ENCODE measurements at places on chromosomes 4 and X.
A peak's percentile ranks its signal among the peaks of the same experiment; 100 is the strongest.

GRCh38 chrX:107827030-107827831 lies 1.6 kb downstream of the MID2 start:
- DNase-seq = no peak

- DNase-seq = no peak
Measured at GRCh38 chr4:56690393-56690792, 9.3 kb upstream of the HOPX start.

DNA sequence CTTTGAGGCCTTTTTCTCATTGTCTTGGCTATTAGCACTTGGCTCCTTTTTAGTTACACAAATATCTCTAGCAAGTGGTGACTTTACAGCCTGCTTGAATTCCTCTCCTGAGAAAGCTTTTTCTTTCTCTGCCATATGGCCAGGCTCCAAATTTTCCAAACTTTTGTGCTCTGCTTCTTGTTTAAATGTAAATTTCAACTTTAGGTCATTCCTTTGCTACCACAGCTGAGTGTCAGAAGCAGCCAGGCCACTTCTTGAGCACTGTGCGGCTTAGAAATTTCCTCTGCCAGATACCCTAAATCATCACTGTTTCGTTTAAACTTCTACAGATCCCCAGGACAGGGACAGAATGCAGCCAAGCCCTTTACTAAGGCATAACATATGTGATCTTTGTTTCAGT lies 222.4 kb downstream of the FBXO8 start:
- DNase-seq = no peak

DNA sequence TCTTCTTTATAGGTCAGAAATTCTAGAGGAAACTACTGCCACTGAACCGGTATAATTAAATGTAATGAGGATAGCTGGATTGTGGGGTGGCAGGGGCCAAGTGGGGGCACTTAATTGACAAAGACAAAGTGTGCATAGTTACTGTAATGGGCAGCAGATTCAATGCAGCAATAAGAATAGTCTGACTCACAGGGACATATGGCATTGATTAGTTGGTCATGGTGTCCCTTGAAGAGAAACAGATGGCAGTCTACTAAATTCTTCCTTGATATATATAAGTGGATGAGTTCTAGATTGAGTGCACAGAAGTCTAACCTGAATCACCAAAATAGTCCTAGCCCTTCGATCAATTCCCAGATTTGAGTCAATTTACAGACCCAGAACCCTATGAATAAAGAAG lies 31.6 kb downstream of the ETDC start:
- no peak for DNase-seq

DNA sequence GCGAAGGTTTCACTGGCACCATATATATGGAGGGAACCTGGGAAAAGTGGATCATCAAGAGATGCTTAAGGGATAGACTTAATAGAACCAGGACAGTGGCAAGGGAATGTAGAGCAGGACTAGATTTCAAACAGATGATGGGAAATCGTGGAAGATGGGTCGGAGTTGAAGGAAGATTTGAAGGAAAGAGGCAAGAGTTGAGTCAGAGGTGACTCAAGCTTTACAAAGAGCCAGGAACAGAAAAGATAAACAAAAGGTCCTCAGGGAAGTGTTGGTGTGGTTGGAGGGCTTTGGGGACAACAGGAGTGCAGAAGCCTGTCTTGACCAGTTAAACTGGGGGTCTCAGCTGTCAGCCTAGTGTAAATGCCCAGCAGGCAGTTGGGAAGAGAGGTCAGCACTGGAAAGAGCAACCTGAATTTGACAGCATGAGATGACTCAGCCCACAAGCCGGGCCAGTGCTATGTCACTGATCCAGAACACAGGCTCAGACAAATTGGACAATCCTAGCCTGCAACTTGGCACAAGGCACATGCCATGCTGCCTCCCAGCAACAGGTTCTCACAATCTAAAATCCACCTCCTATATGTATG lies 230.5 kb downstream of the IDS start:
- no peak for DNase-seq

GRCh38 chrX:51894697-51895336 lies 1.4 kb downstream of the MAGED1 start:
- DNase-seq = no peak

GRCh38 chrX:124530803-124531202 lies 184.4 kb downstream of the SH2D1A start:
- no peak for DNase-seq

GRCh38 chr4:181969151-181969550 lies 274.1 kb upstream of the TENM3 start:
- DNase-seq = no peak

- no peak for DNase-seq
Measured at GRCh38 chrX:68941385-68941952, 112.6 kb downstream of the EFNB1 start.

DNA sequence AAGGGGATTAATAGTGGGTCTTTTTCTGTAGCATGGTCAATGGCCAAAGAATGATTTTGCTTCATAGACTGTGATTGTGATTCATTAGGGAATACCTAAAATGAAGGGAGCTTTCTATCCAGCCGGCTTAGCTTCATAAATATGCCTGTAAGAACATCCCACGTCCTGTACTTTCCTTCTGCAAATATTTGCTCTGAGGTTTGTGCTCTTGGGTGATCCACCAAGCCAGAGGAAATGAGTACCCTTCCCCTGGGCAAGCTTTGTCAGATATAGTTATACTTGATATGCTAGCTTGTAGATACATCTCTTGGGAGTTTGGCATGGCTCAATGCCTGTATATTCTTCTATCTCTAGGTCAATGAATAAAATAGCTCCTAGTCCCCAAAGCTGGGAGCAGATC lies 28.2 kb upstream of the SPARCL1 start:
- DNase-seq = no peak

- DNase-seq = no peak
Measured at GRCh38 chr4:35835893-35836292, 408.4 kb downstream of the ARAP2 start.

- no peak for DNase-seq
Measured at GRCh38 chr4:39062094-39062769, at the start of gene KLHL5. KLHL5 (plus strand) TSS chr4:39062232; CDS start chr4:39062653, 421 bp downstream.

DNA sequence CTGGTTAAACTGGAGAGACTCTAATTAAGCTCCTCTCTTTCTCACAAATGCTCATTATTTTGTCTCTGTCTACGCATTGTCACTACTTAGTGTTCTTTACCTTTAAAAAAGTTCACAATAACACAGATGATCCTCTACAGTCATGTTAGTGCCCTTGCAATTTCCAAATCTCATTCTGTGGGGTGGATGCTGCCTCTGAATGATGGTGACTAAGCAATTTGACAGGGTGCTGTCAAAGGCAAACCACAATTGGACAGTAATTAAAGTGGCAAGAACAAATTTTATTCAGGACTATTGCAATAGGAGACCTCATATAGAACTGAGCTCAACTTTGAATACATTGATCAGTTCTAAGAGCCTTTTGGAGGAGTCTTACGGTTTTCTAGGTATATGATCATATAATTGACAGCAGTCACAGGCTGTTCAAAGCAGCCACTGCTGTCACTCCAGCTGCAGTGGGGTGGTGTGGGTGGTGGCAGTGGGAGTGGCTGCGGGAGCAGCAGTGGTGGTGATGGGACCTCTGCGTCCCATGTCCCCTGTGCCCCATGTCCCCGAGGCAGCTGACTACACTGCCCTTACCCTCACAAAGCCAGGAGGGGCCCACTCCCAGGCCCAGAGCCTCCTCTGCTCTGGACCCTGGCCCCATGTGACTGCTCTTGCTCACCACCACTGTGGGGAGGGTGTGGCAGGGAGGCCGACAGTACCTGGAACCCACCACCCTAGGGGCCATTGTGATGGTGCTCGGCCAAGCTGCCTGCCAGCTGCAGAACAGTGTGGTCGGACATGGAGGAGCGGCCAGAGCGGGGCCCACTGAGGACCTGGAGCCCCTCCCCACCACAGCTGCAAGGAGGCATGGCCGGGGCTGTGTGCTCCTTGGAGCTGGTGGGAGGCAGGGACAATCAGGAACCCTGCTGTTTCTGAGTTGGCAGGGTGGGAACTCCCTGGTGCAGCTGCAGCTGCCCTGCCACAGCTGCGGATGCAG lies 30.4 kb upstream of the PAGE1 start:
- no peak for DNase-seq

- no peak for DNase-seq
Measured at GRCh38 chr4:102094481-102094880, 250.8 kb downstream of the SLC39A8 start.

- no peak for DNase-seq
Measured at GRCh38 chr4:151325111-151325948, at the start of gene SH3D19. SH3D19 (minus strand) TSS chr4:151325605; CDS start chr4:151325352, 253 bp downstream.

DNA sequence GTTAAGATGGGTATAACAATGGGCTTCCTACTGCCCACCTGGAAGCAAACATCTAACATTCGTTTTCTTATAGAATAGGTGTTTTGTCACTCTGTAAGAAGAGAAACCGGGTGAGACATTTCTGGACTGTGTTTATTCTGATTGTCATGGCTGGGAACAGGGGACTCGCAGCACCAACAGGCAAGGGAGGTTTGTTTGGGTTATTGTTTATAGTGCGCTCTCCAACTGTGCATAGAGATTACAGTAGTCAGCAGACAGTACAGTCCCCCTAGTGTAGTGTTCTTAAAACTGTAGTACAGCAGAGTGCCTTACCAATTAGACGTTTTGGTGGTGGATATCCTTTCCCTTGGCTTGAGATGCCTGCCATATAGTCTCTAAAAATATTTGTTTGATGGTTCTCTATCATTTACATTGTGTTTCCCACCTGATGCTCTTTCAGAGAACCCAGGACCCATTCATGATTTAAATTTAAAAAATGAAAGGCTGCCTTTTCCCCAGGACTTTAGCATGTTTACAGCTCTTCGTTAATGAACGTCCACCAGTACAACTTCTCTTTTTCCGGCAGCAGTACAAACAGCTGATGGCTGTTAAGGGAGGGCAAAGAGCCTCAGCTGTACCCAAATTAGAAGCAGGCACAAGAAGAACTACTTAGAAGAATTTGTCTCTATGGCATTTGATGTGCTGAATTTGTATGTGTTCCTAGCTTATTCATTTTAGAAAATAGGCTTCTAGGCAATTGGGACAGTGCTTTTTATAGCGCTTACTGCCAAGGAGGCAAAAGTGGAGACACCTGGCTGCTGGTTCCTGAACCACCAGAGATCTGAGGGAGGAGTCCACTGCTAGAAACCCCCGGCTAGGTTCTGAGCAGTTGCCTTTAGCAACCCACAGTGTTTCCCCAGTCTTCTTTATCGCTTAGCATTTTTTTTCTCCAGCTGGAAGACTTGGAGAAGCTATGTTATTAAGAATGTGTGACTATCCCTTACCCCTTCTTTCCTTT lies 1.0 kb upstream of the RNF150 start:
- DNase-seq = no peak

GRCh38 chr4:3302173-3302785 lies 9.5 kb downstream of the RGS12 start:
- peak; percentile 76 for DNase-seq

DNA sequence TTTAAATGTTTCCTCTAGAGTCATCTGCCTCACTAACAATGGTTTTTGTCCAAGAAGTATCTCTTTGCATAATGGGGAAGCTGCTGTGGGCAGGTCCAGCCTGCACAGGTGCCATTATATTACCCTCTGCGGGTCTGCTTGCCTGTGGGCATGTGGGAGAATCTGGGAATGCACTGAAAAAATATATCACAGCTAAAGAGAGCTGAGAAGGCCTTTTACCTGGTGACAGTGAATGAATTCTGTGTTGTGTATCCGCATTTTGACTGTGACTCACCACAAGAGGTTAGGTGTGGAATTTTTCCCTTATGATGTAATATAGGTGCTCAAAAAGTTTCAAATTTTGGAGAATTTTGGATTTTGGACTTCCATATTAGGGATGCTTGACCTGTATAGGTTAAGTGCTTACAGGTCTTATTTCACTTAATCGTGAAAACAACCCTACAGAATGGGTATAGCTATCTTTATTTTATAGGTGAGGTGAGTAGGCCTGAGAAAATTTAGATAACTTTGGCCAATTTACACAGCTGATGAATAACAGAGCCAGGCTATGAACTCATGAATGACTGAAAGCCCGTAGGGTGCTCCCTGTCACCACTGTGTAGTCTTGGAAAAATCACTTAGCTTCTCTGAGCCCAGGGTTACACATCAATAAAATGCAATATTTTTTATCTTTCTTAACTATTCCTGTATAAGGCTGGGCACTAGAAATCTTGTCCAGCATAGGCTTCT lies 198.0 kb upstream of the EPHA5 start:
- DNase-seq = no peak

GRCh38 chr4:189084671-189085070 lies 856.0 kb upstream of the FRG1 start:
- DNase-seq = no peak

- DNase-seq = no peak
Measured at GRCh38 chrX:134743091-134743490, 84.8 kb upstream of the PLAC1 start.

GRCh38 chr4:3845744-3846429 lies 79.7 kb downstream of the ADRA2C start:
- no peak for DNase-seq

- no peak for DNase-seq
Measured at GRCh38 chrX:121642415-121642814, 595.0 kb downstream of the GLUD2 start.

DNA sequence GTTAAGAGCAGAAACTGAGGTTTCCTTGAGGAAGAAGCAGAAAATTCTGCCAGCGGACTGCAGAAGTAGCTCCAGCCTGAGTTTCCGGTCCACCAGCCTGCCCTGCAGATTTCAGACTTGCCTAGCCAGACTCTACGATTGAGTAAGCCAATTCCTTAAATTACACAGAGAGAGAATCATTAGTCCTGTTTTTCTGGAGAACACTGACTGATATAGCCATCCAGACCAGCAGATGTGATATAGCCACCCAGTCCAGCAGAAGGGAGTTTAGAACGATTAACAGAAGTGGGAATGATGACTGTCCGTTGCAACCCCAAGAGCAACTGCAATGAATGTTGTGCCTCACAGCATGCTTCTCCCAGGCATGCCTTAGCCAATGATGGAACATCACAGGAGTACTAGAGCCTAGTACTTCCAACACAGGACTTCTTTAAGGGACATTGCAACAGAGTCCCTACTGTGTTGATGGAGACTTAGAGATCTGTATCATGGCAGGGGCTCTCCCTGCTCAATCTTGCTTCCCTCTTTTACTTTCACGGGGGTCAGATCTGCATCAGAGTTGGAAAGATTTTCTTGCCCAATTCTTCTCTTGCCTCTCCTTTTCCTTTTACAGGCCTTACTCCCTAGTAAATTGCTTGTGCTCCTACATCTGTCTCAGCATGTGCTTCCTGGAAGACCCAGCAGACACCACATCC lies 264.6 kb upstream of the CLNK start:
- no peak for DNase-seq

Measured in activated gamma-delta T cell treated with anti-CD3 and anti-CD28 coated beads, Interleukin-2, amount 50 U/mL, for 16 hours (primary cell).